ENCODE measurements at places on chromosomes 5 and 9.

DNA sequence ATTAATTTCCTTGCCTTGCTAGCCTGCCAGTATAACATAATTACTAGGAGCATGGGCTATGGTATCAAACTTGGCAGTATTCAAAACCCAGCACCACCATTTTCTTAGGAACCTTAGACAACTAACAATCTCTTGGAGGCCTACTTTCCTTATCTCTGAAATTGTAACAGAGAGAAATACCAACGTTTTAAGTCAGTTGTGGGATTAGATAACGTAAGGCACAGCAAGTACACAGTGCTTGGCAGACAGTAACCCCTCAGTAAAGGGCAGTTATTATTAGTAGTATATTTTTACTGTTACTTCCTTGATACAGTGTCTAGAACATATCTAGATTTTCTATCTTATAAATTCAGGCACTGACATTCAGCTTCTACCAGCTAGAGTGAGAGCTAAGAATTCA lies 309.6 kb downstream of the ACTL7B start:
- no peak for DNase-seq

DNA sequence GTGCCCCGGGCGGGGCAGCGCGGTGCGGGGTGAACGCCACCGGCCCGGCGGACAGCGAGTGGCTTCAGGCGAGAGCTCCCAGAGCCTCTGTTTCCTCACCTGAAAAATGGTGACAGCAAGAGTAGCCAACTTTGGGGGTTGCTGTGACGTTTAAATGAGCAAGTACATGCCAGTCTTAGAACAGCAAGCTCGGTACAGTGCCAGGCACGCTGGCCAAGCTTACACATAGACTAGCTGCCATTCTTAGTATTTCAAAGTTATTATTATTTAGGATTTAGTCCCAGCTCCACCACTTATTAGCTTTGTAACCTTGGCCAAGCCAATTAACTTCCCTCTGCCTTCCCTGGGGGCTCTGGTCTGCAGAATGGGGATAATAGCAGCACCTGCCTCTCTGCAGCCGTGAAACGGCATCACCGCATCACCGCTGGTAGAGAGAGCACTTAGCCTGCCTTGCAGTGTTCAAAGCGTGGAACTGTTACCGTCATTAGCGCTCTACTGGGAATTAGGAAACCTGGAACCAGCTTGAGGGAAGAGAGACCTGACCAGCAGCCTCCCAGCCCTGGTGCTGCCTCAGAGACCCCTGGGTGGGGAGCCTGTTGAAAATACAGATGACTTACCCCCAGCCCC lies at the start of gene C9orf50:
C9orf50 (minus strand) TSS at position 433 of the 627 bp plus-strand sequence. CDS start 527 bp downstream, outside the sequence.
- no peak for DNase-seq

GRCh38 chr5:72085319-72085718 lies 22.0 kb upstream of the MAP1B start:
- no peak for DNase-seq

GRCh38 chr5:128979761-128980160 lies 14.5 kb downstream of the SLC27A6 start:
- no peak for DNase-seq

DNA sequence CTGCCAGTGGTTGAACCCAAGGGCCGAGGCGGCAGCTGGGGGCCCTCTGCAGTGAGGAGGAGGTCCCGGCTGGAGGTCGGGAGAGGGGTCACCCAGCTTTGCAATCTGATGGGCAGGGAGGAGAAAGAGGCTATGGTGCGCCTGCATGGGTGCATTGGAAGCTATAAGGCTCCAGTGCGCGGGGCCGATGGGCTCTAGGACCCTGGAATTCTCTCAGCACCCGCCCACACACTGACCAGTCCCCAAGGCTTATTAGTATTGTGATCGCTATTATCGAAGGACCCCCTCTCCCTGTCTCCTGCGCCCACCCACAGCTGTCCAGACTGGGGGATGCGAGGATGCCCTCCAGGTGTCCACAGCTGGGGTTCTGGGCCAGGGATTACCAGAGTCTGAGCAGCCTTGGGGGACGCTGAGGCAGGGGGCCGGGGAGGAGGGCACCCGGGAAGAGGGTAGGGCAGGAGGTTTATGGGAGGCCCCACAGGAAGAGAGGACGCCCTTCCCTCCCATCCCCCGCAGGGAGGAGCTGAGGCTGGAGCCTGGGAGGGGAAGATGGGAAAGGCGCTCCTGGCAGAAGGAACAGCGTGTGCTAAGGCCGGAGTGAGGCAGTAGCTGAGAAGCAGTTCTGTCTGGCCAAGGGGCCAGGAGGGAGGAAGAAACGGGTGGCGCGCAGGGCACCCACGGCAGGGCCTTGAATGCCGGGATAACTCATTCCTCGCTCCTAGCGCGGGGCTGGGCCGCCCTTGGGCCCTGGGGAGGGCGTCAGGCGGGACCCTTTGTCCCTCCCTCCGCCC lies 24.2 kb downstream of the C9orf50 start:
- no peak for DNase-seq

DNA sequence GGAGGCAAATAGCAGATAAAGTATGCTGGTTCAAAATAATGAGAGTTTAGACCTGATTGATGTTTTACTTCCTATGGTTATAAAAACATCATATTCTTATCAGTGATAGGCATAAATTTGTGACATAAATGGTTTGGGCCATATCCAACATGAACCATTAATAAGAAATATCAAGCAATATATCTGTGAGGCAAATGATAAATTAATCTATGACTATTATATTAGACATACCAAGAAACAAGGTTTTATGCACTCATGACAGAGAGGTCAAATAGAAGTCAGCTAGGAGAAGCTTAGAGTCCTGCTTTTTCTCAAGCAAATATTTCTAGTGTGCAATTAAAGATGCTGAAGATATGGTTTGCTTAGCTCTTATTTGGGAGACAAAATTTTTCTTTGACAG lies 10.4 kb downstream of the SMIM3 start:
- no peak for DNase-seq

Measured in T-cell (primary cell).